Right cardiac atrium (tissue), 5 donors: ENCODE measurements at places on chromosomes 3 and 15. TPM values are rescaled to one million over a fixed set of nuclear protein-coding genes. Genes with fewer than 3 reads are reported as not detected.

The CPN2 gene
- polyA plus RNA-seq, result 0.07 TPM

GRCh38 chr3:49022688-49023171 is 809 bp downstream of the NDUFAF3 start:
- no peak for DNase-seq

DNA sequence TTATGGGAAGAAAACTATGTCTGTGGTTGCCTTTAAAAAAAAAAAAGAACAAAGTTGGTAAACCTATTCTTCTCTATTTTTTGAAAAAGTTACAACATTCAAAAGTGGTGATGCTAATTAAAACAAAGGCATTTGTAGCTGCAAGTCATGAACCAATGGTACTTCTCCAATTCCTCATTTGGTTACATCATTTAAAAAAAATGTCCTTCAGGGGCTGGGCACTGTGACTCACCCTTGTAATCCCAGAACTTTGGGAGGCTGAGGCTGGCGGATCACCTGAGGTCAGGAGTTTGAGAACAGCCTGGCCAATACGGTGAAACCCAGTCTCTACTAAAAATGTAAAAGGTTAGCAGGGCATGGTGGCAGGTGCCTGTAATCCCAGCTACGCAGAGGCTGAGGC is 574.6 kb downstream of the VGLL3 start:
- no peak for DNase-seq

- DNase-seq, result no peak
These were observed 315.4 kb upstream of the LRRC3B start for GRCh38 chr3:26307192-26307591.

DNA sequence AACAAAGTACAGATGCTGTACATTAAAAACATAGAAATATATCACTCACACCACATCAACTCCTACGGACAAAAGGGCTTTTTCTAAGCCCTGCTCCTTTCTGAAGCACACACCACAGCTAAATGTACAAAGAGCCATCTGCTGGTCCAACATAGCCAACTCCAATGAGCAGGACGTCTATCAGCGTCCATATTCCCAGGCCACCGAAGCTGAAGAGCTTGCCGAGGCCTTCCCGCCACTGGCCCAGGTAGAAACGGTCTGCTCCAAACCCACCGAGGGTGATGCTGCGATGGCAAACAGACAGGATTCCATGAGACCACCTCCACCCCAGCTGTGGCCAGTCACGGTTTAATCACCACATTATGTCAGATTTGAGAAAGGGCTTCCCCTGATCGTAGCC is 9.8 kb downstream of the TM2D3 start:
- DNase-seq, result no peak

GRCh38 chr3:70808881-70809280 is 496.4 kb upstream of the MDFIC2 start:
- no peak for DNase-seq

The C3orf20 gene
- 0.02 TPM for polyA plus RNA-seq

DNA sequence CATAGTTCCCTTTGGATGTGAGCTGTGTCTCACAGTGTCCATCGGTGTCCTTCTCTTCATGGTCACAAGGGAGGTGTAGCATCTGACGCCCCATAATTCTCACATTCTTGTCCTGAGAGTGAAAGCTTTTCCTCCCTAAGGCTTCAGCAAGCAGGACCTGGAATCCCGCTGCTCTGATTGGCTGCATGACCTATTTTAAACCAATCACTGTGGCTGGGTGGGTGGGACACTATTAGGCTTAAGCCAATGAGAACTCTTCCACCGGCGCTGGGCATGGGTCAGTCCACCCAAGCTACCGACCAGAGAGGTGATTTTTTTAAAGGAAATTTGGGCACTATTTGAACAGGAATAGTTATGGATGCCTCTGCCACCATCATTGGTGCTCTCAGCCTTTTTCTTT is 385.9 kb downstream of the MFSD1 start:
- no peak for DNase-seq

DNA sequence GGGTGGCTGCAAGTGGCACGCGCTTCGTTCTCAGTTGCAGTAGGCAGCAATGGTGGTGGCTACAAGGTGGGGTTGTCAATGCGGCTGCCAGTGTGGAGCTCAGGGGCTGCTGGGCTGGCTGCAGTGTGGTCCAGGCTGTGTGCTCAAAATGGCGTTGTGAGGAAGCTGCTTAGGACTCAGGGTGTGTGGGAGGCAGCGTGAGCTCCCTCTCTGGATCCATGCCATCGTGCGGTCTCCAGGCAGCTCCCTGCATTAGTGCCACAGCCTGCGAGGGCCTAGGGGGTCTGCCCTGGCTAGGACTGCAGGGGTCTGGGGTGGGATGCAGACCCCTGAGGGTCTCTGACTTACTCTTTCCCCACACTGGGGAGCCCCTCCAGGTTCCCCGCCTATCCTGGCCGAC is 397.2 kb downstream of the OCA2 start:
- DNase-seq, result no peak

- DNase-seq, result peak; percentile 46
These were observed 3.1 kb downstream of the MST1R start for GRCh38 chr3:49900491-49901153.

- no peak for DNase-seq
These were observed 68.5 kb upstream of the ATP13A5 start for GRCh38 chr3:193446965-193447602.

DNA sequence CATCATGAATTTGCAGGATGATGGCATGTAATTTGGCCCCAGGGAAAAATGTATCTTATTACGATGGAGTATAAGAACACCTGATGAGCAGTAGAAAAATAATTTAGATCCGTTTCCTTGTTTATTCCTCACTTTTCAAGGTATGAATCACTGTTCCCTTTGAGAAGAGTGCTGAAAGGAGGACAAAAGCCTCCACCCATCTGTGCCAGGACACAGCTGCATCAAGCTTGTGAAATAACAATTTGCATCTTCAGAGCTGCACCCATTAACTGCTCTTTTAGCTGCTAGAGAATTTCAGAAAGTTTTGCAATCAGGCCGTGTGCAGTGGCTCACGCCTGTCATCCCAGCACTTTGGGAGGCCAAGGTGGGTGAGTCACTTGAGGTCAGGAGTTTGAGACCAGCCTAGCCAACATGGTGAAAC is 9.6 kb downstream of the CLDND1 start:
- no peak for DNase-seq

DNA sequence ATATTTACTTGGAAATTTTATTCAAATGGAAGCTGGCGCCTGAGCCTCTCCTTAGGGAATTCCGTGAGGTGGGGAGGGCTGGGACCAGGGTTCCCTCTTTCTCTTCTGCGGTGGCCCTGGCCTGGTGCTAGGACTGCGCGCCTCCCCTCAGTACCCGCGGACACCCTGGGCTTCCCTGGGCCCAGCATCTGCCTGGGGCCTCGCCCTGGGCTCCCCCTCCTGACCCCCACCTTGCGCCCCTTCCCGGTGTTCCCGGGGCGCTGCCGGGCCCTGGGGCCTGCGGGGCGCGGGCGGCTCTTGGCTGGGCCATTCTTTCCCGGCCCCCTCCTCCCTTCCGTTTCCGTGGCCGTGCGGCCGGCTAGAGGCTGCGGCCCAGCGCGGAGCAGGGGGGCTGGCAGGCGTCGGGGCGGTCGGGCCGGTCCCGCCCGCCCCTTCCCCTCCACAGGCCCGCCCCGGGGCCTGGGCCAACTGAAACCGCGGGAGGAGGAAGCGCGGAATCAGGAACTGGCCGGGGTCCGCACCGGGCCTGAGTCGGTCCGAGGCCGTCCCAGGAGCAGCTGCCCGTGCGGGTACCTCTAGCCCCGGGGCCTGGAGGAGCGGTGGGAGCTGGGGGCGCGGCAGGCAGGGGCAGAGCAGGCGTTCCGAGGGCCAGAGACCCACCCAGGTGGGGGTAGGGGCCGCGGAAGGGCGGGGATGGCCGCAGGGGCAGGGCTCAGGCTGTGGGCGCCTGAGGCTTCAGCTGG is at the start of gene FES:
TSS of gene FES (plus strand) at position 529 of the 743 bp plus-strand sequence. CDS start 542 bp downstream, outside the sequence.
- peak; percentile 92 for DNase-seq

- DNase-seq, result no peak
These were observed 154.2 kb upstream of the LRIG1 start for GRCh38 chr3:66655044-66655443.

DNA sequence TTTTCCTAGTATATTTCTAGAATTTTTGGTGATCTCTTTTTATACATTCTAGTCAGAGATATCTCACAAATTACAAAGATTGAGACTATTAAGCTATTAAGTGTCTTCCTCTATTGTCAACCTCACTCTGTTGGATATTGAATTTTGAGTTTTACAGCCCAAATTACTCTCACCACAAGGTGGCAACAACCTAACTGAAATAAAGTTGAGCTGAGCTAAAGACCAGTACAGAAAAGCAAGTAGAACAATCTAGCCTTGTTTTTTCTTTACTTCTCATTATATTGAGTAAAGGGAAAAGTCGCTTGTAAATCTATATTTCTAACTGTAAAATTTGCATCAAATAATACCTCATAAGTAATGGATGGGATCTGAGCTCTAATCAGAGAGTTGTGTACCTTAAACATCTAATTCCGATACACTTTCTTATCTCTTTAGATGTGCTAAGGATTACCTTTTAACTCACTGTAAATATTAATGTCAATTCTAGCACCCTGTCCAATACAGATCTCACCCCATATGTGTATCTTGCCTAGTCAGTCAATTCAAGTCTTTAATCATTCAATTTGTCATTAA is 13.6 kb upstream of the COMMD2 start:
- no peak for DNase-seq
